HCT116 (cell line): ENCODE measurements at places on chromosomes 1 and 21.

DNA sequence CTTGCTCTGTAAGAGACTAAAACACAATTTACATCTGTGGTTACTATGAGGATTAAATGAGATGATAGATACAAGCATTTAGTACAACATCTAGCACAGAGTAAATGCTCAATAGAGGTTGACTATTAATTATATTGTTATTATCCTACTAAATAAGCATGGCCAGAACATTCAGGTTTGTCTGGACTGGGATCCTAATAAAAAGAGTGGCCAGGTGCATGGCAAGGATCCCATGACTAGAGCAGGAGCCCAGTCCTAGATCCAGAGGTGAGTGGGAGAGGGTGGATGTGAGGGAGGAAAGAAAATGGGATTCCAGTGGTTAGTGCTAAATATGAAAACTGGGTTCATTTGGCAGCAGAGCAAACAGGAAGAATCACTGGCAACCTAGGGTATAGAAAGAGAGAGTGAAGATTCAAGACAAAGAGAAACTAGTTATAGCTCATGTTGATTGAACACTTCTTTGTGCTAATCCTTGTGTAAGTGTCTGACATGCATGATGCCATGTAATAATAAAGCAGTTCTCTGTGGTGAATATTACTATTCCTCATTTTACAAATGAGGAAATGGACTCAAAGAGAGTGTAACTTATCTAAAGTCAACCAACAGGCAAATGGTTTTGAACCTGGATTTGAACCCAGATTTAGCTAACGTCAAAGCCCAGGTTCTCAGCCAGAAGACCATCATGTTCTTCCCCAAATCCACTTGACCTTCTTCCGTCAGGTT lies 71.1 kb upstream of the FGGY start:
- no peaks in the 10 kb centered on the region for H3K36me3 ChIP-seq
- no peak for DNase-seq
- no peak overlapping the region for H3K4me3 ChIP-seq

DNA sequence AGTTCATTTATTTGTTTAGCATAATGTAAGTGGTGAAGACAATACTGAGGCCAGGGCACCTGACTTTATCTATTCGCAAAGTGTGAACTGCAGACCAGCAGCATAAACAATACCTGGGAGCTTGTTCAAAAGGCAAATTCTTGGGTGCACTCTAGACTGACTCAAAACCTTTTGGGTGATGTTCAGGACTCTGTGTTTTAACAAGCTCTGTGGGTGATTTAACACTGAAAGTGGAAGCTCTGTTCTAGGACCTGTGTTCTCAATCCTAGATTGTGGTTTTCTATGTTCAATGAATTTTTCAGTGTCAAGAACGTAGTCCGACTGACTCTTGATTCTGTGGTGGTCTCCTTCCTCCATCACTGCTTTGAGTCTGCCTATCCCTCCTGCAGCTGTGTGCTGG lies 71.9 kb downstream of the GPR88 start:
- H3K4me3 ChIP-seq = no peak overlapping the region
- DNase-seq = no peak
- peaks cover 4% of the 10 kb centered on the region for H3K27me3 ChIP-seq
- no peak overlapping the region for H3K27ac ChIP-seq
- H3K4me1 ChIP-seq = no peaks in the 10 kb centered on the region

DNA sequence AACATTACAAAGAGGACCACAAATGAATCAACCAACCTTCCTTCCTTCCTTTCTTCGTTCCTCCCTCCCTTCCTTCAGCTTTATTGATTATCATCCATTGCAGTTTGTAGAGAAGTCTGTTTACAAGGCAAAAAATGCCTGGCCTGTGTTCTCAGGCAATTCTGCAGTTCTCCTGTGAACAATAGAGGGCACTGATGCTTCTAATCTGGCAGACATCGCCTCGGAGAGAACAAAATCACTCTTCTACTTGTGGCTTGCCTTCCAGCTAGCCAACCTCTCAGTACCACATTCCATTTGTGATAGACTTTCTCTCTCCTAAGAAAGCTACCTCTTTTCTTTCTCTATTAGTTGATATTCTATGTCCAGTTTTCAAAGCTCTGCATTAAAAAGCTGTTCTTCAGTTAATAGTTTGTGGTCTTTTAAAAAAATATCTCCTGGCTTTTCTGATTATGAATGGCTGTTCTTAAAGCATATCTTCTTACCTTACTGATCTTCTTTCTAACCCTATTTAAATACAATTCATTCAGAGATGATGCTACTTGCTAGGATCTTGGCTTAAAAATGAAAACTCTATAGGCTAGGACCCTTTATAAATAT lies 26.9 kb upstream of the ESRRG start:
- no peaks in the 10 kb centered on the region for H3K4me1 ChIP-seq
- no peaks in the 10 kb centered on the region; the same call in 1 of the 2 replicates for H3K27me3 ChIP-seq
- no peaks in the 10 kb centered on the region for H3K36me3 ChIP-seq
- H3K27ac ChIP-seq = no peak overlapping the region
- no peak overlapping the region for H3K4me3 ChIP-seq
- DNase-seq = no peak

- peaks cover 26% of the 10 kb centered on the region for H3K27me3 ChIP-seq
- H3K4me1 ChIP-seq = no peaks in the 10 kb centered on the region
- H3K4me3 ChIP-seq = no peak overlapping the region
Observed at GRCh38 chr1:70583522-70583921, 172.5 kb downstream of the CTH start.

- H3K27ac ChIP-seq = no peak overlapping the region
- no peaks in the 10 kb centered on the region for H3K27me3 ChIP-seq
- DNase-seq = no peak
- H3K36me3 ChIP-seq = no peaks in the 10 kb centered on the region
- peaks cover 4% of the 10 kb centered on the region; the same call in 1 of the 2 replicates for H3K4me1 ChIP-seq
Observed at GRCh38 chr1:59592924-59593323, 221.8 kb upstream of the HOOK1 start.

GRCh38 chr21:37829447-37829846 lies 86.8 kb downstream of the KCNJ6 start:
- H3K4me3 ChIP-seq = no peak overlapping the region
- H3K4me1 ChIP-seq = no peaks in the 10 kb centered on the region
- H3K36me3 ChIP-seq = no peaks in the 10 kb centered on the region
- H3K27me3 ChIP-seq = no peaks in the 10 kb centered on the region
- H3K27ac ChIP-seq = no peak overlapping the region
- no peak for DNase-seq

GRCh38 chr1:23187637-23188036 lies 19.0 kb upstream of the LUZP1 start:
- no peaks in the 10 kb centered on the region for H3K27me3 ChIP-seq
- no peak overlapping the region for H3K4me3 ChIP-seq
- no peak overlapping the region for H3K27ac ChIP-seq
